ENCODE measurements at places on chromosomes 3 and 15. TPM values are rescaled to one million over a fixed set of nuclear protein-coding genes. Genes with fewer than 3 reads are reported as not detected.

SLC7A14 gene
- 0.29 TPM for total RNA-seq

MASP1 gene
- total RNA-seq, result 1.2 TPM

SAMD7 gene
- not detected for total RNA-seq

GRCh38 chr3:184806567-184807271 lies 5.2 kb upstream of the VPS8 start:
- peaks cover 3% of the 10 kb centered on the region for H3K4me1 ChIP-seq
- no peaks in the 10 kb centered on the region for H3K36me3 ChIP-seq
- no peak overlapping the region for H3K4me3 ChIP-seq
- H3K27me3 ChIP-seq, result peaks cover 4% of the 10 kb centered on the region
- H3K27ac ChIP-seq, result no peak overlapping the region
- no peak for DNase-seq

DNA sequence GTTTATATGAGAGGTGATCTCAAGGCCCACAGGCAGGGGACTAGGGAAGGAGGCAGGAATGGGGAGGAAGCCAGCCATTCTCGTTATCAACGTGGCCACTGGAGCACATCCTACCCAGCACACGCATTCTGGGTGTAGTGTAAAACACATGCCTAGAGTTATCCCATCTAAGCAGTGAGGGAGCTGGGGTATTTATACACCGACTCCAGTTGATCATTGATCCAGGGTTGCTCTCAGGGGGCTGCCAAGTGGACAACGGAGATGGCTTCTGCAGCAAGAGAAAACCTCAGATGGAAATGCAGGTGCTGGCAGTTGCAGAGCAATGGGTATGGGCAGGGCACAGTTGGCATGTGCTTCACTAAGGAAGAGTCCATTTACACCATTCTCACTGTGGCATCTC lies 30.4 kb upstream of the SYNM start:
- peaks cover 2% of the 10 kb centered on the region for H3K27me3 ChIP-seq
- no peak overlapping the region for H3K4me3 ChIP-seq

All from osteoblast (primary cell).